ENCODE measurements at places on chromosomes 3 and 15.

- no peak for DNase-seq
Observed at GRCh38 chr3:140007081-140007480, 72.1 kb downstream of the CLSTN2 start.

- DNase-seq: no peak
Observed at GRCh38 chr3:59423707-59424106, 373.9 kb upstream of the CFAP20DC start.

GRCh38 chr15:84979651-84980050 is 2.0 kb upstream of the PDE8A start:
- no peak for DNase-seq

- no peak for DNase-seq
Observed at GRCh38 chr3:111828530-111828929, 30.5 kb upstream of the PHLDB2 start.

DNA sequence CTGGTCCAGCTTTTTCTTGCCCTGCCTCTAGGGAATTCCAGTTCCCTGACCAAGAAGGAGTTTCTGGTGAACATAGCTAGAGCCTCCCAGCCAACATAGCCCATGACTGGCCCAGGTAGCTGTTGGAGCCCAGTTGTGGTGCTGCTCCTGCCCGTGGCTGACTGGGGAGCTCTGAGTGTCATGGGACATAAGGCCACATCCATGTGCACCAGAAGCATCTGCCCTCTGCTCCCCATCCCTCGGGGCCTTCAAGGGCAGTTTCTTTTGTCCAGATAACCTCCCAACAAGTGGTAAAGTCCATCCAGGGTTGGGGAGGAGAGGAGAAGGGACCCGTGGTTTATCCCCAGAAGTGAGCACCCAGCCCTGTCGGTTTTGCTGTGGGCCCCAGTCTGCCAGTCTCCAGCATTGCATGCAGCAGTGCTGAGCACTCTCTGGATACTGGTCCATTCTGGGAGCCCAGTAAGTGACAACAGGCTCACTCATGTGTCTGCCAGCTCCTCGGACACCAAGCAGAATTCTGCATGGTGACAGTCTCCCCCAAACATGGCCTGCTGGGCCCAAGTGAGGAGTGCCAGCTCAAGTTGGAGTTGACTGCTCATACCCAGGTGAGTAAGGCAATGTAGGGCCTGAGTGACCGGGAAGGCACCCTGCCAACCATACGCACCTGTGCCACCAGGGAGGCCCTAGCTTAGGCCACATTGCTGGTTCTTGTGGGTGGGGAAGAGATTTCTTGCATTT is 28.8 kb downstream of the ACAA1 start:
- DNase-seq: no peak

DNA sequence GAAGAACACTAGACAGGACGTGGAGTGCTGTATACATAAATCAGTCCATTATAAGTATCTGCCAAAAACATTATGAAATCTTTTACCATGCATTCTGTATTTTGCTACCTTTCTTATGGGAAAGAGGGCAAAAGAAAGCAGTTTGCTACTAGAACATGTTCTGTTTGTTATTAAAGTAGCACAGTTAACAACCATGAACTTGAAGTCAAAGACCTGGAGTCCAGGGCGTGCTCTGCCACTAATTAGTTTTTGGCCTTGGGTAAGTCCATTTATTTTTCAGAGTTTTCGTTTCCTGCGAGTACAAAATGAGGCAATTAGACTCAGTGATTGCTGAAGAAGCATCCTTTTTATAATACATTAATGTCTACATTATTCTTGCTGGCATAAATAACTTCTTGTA is 143.3 kb upstream of the AGTR1 start:
- no peak for DNase-seq

DNA sequence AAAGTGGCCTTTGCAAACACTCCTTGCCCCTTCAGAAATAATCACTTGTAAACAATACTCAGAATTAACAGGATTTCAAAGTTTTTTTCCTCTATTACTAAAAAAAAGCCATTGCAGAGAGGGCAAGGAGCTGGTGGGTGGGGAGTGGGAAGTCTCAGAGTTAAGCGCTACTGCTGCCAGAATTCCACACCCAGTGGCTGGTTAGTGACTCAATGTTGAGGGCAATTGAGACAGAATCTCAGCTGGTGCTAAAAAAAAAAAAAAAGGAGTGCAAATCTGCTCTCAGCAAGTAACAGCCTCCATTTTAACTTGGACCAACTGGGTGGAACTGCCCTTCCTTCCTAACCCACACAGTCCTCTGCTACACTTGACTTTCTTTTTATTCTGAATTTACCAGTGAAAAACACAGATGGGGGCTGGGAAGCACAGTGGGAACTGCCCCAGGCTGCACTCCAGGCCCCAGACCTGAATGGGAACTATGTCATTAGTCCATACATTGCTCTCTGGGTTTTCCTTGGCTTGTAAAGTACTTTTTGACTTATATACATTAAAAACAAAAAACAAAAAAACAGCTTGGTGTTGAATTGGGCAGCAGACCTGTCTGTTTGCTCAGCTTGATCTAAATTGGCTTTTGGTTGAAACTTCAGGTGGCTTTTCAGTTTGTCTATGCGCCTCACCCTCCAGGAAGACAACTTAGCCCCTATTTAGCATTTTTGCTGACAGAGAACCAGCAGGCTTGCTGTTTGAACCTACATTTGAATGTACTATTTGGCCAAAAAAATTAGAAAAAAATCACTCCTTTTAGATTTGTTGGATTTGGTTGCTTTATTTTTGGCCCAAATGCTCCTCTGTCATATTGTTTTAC is 357.8 kb upstream of the TBL1XR1 start:
- DNase-seq: no peak

DNA sequence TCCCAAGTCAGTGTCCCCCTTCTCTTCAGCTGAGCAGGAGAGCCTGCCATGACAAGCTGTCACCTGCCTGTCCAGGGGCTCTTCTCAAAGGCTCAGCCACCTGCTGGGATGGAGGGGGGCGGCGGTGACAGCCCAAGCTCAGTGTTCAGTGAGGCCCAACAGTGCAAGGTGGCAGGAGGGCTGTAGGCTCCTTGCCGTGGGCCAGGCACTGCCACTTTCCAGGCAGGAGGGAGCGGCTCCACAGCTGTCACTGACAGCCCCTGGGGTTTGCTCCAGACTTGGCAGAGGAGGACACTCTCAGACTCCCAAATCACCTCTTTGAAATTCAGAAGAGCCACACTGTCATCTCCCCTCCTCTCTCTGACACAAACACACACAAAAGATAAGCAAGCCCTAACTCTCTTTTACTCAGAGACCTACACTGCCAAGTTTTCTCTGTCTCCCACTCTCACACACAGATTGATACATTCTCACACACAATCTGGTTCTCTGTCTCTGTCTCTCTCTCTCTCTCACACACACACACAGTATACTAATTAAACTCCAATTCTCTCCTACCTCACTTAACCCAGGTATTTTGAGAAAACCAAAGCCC is 443.3 kb downstream of the EPHB1 start:
- DNase-seq: no peak

DNA sequence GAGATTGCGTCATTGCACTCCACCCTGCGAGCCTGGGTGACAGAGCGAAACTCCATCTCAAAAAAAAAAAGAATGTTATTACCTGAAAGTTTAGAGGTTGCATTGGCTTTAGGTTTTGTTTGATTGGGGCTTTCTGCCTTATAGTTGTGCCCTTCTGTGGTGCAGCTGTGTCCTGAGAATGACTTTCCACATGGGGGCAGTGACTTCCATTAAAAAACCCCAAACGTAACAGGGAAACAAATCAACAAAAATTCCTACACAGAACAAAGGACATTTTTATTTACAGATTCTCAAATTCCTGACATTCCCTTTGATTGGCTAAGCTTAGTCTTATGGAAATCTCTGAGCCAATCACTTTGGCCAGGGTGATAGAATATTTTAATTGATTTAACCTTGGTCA is 154.1 kb upstream of the GPR149 start:
- DNase-seq: no peak

- no peak for DNase-seq
Observed at GRCh38 chr3:184611607-184612281, 50.2 kb downstream of the EPHB3 start.

DNA sequence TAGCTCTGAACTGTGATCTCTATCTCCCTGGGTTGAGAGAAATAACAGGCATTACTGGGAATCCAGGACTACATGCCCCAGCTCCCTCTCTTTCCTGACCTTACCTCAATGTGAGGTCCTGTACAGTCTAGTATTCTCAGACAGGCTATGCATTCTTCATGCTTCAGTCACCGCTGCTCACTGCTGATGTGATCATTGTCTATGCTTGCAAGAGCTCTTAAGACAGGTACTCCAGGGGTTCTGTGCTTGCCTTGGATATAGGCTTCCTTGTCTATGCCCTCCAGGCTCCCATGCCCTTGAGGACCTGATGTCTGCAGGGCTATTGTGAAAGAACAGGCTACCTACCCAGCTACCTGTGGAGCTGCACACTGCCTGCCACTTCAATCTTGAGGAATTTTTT is 183.6 kb downstream of the MBNL1 start:
- no peak for DNase-seq

- DNase-seq: no peak
Observed at GRCh38 chr3:58574106-58574505, 3.1 kb downstream of the FAM107A start.

DNA sequence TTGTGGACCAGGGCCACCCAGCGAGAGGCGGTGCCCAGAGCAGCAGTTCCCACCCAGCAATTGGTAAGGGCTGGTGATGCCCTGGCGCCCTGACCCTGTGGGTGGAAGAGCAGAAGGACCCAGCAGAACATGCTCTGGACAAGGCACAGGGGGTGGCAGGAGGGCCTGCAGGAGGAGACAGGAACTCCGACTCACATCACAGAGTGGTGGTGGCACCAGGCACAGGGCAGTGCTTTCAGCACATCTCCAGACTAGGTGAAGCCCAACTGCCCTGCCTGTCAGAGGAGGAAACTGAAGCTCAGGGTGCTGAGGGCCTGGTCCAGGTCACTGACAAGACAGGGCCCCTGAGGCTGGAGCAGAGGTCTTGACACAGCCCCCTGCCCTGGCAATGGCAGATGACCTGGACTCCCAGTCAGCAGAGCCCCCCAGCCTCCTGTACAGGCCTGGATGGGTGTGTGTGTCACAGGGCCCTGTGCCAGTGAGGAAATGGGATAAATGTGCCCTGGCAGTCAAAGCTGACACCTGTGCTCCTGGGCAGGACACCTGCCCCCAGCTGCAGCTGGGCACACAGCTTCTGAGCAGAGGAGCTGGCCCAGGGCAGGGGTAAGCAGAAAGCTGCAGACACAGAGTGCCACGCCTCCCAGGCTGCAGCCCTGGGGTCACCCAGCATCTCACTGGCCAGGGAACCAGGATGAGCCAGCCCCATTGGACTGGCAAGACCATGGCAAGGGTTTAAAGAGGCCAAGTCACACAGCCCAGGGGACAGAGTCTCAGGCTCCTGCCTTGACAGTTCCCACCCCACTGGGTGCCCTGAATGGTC is 11.4 kb downstream of the KLF15 start:
- DNase-seq: no peak

GRCh38 chr15:95875121-95875643 is 455.3 kb upstream of the NR2F2 start:
- no peak for DNase-seq

- no peak for DNase-seq
Observed at GRCh38 chr3:125194061-125194848, 18.3 kb downstream of the SLC12A8 start.

GRCh38 chr3:138125548-138126221 is 6.5 kb downstream of the A4GNT start:
- no peak for DNase-seq

DNA sequence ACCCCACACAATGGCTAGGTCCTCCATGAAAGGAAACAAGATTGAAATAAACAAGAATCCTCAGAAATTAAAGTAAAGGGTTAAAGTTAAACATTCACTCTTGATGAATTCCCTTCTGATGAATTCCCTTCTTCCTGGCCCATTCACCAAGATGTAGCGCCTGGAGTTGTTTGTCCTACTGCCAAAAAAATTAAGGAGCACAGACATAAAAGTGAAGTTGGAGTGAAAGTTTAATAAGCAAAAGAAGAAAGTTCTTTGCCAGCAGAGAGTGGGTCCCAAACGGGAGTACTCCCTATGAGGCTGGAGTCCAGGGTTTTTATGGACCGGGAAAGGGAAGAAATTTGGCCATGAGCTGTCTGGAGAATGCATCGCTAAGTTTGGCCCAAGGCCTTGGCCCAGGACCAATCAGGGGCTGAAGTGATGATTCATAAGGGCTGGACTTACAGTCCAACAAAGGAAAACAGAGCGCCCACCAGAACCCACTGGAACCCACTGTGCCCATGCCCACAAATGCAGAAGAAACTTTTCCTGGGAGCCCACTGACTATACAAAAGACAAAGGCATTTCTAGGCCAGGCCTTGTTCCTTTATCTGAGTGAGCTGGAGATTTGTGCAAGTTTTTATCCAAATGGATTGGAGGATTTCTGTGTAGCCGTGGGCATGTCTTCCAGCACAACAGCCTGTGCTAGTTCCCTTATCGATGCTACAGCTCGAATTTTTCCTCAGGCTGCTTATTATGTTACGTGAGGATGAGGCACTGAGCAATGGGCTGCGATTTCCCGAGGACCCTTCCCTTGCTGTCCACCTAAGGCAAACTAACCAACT is 1561.6 kb downstream of the OTOL1 start:
- DNase-seq: no peak

DNA sequence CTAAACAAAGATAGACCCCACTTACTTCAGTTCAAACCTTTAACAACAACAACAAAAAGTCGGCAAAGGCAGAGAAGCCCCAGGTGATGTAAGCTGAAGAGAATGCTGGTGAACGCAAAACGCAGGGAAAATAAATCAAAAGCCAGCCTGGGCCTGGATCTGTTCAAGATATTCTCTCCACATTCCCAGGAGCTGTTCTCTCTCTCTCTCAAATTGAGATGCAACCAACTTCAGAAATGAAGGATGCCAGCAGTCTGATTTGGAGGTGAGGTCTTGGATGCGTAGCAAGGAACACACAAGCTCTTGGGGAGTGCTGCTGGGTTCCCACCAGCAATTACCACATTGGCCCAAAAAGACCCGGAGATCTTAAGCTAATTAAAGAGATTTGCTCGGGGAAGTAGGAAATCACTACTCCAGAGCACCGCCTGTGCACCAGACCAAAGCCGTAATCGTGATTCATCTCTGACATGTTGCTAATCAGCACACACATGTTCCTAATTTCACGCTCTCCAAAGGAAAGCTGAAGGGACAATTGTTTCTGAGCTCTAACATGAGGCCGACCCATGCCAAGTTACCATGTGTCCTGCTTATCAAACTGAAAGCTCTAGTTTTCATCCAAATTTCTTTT is 37.1 kb downstream of the IL17RD start:
- no peak for DNase-seq

- no peak for DNase-seq
Observed at GRCh38 chr3:4956738-4957137, 22.5 kb upstream of the BHLHE40 start.

- no peak for DNase-seq
Observed at GRCh38 chr15:51274956-51275355, 63.4 kb downstream of the CYP19A1 start.

DNA sequence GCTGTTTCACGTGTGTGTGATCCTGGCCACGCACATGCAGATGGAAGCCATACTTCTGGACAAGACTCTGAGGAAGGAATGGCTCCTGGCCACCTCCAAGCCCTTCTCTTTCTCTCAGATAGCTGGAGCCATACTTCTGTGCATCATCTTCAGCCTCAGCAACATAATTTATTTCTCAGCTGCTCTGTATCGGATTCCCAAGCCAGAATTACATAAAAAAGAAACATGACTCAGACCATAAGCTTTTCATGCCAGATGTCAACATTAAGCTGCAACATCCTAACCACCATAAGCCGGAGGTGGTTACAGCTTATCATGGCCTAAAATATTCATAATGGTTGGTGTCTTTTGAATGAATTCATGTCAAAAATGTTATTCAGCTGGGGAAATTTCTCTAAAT is 10.6 kb upstream of the KIF23 start:
- DNase-seq: no peak

- DNase-seq: no peak
Observed at GRCh38 chr3:81929697-81930096, 168.3 kb upstream of the GBE1 start.

Data from activated CD4-positive, alpha-beta T cell treated with anti-CD3 and anti-CD28 coated beads, Interleukin-2, amount 50 U/mL, for 4 hours (primary cell).